Stimulated activated CD4-positive, alpha-beta T cell treated with anti-CD3 and anti-CD28 coated beads, Interleukin-1b, Interleukin-23, amount 100 ng/mL, for 48 hours (primary cell): ENCODE measurements at places on chromosomes 11 and 22.

- no peak for DNase-seq
Observed at GRCh38 chr11:35802672-35803071, 140.1 kb downstream of the TRIM44 start.

GRCh38 chr11:65793144-65793581 lies 6.3 kb downstream of the OVOL1 start:
- DNase-seq = no peak

DNA sequence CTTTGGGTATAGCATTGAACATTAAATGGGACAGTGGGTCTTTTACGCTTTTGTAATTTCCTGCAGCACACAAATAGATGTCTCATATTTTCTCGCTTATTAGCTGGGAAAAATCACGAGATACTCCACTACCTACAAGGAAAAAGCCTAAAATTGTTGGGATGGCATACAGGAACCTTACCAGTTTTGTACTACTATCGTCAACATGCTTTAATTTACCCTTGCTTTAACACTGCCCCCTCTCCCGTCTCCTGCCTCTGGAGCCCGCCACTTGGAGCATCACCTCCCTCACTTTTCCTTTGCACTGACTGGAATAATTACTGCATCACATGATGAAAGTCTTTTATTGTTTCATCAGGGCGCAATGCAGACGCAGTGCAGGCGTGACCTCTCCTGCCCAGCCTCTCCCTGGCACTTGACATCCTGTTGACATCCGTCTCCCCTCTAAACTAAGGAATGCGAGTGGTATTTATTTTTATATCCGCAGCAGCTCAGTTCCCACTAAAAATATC lies 1.0 kb upstream of the FNBP4 start:
- DNase-seq = peak; percentile 27

DNA sequence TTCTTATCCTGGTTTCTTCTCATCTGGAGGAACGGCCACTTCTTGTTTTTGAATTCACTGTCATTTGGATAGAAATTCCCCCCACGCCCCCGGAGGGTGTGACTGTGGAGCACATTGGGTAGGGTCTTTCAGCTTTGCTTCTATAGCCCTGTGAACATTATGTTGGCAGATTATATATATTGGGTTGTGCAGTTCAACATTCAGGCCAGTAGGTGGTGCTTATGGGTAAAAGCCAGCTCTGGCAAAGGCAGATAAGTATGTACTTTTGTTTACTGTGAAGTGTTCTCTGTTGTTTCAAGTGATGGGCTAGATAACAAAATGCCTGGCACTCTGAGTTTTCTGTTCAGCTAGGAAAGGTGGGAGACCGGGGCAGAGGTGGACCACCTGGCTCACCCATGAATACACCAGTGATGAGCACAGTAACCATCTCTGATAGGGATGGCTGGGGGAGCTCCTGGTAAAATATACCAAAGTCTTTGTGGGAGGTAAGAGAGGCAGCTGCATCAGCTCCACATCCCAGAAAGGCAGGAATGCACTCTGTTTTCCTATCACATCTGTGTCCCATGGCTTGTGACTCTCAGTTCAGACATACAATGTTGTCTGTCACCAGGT lies 1348.2 kb upstream of the RAG2 start:
- DNase-seq = no peak

DNA sequence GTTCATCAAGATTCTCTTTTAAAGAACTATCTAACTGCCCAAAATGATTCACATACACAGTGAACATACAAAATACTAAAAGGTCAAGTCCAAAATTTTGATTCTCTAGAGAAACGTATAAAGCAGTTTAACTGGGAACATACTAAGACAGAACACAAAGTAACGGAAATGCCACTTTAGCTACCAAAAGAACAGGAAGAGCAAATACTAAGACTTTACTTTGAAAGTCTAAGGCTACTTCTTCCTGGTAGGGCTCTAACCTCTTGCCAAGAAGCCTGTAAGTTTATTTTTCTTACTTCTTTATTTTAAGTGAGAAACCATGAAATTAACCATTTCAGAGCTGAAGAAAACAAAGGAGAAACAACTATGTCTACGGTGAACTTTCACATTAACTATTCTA lies 6.2 kb downstream of the PICALM start:
- no peak for DNase-seq

- no peak for DNase-seq
Observed at GRCh38 chr11:126990716-126991480, 9.7 kb downstream of the KIRREL3 start.

- no peak for DNase-seq
Observed at GRCh38 chr11:45108070-45109064, 38.1 kb upstream of the PRDM11 start.

GRCh38 chr22:31239771-31240370 lies 27.8 kb downstream of the LIMK2 start:
- DNase-seq = no peak

DNA sequence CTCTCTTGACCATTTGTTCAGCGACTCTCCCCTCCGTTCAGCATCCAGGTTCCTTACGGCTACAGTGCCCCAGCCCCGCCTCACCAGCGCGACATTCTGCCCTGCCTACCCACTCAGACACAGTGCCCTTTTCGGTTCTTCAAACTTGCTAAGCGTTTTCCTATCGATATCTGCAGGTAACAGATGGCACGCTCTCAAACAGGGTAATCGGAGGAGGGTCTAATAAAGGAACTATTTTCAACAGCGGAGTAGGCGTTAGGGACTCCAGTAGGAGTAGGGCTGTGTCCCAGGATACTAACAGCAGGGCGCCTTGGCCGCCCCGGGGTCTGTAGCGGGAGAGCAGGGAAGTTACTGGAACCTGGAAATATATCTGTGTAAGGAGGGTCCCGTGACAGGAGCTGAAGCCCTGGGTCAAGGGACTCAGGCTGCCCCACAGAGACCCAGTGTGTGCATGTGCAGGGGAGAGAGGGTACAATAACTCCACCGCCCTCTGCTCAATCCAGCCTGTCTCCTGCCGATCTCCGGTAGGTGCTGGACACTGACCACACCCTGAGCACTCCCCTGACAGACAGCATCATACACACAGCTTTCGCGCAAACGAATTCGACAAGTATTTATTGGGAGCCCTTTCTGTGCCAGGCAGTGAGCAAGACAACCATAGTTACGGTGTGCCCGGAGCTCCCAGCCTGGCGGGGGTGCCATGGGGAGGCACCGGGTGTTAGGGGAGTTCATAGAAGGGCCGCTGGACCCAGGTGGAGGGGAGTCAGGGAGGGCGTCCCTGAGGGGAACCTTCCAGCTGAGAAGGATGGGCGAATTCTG lies 2.1 kb downstream of the KLHL35 start:
- DNase-seq = no peak
